ENCODE measurements at places on chromosomes 3 and 15.

DNA sequence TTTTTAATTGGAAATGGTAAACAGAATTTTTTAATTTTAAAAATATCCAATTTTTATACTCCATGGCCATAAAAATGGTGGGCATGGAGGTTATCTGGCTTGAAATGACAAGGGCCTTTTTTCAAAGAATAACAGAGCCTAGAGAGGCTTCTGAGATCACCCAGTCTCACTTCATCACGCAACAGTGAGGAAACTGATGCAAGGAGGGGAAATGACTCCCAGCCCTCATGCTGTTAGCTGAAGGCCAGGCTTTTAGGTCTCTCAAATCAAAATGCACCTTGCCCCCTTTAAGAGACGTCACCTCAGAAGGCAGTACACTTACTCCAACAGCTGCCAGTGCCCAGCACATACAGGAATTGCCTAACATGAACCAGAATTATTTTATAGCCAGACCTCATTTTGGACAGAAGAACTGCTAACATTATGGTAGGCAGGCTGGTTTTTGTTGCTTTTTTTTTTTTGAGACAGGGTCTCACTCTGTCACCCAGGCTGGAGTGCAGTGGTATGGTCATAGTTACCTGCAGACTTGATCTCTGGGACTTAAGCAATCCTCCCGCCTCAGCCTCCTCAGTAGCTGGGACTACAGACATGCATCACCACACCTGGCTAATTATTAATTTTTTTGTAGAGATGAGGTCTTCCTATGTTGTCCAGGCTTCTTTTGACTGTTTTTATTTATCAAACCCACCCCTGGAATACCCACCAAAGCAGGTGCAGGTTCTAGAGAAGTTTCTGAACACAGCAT, 9.1 kb downstream of the RAB43 start:
- DNase-seq = peak; percentile 60

- no peak for DNase-seq
These were observed 176.6 kb upstream of the TRIM42 start for GRCh38 chr3:140501061-140501769.

DNA sequence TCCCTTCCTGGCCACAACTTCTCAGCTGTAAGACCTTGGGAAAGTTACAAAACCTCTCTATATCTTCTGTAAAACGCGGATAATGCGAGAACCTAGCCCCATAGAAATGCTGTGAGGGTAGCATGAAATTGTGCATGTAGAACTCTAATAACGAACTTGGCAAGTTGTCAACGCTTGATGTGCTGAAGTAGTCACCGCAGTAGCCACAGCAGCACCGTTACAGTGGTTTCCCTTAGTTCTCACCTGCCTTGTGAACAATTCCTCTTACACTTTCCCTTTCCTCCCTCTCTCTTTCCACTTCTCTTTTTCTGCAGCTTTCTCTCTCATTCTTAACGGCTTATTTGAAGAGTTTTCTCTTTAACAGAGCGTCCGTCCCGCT, 447 bp upstream of the SHQ1 start:
- peak; percentile 56 for DNase-seq

DNA sequence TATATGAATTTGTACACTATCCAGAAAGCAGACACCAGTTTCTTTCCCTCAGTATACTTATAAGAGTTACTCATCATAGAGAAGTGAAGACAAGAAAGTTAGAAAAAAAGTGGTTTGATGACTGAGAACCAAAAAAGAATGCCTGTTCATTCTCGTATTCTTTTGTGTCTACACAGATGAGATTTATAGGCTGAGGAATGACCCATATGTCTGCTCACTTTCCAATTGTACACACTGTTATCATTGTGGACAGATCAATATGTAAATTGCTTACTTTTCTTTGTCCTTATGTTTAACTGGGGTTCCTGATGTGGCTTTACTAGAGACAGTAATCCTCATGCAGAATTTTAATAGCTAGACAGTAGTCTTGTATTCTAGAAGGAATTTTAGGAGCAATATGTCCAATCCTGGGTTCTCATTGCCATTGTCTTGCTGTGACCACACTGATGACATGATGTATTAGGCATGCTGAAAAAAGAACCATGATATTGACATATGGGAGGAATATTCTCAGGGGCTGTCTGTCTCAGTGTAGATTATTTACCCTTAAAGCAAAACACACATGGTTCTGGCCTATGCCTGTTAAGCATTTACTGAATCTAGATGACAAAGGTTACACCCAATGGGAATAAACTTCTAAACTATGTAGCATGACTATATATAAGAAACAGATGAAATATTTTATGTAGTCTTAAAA, 669.7 kb downstream of the ROBO1 start:
- no peak for DNase-seq

DNA sequence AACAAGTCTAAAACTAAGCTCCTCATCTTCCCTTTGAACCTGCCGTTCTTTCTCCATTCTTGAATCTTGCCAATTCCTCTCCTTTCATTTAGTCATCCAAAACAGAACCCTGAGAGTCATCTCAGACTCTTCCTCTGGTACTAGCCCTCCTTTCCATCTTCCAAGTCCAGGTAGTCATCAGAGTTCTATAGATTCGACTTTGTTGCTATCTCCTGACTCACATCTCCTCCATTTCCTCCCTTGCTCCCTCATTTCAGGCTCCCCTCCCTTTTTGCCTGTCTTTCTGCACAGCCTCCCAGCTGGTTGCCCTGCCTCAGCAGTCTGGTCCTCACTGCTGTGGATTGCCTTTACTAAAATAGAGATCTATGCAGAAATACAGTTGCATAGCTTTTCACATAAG, 4.7 kb downstream of the ATG7 start:
- DNase-seq = no peak

DNA sequence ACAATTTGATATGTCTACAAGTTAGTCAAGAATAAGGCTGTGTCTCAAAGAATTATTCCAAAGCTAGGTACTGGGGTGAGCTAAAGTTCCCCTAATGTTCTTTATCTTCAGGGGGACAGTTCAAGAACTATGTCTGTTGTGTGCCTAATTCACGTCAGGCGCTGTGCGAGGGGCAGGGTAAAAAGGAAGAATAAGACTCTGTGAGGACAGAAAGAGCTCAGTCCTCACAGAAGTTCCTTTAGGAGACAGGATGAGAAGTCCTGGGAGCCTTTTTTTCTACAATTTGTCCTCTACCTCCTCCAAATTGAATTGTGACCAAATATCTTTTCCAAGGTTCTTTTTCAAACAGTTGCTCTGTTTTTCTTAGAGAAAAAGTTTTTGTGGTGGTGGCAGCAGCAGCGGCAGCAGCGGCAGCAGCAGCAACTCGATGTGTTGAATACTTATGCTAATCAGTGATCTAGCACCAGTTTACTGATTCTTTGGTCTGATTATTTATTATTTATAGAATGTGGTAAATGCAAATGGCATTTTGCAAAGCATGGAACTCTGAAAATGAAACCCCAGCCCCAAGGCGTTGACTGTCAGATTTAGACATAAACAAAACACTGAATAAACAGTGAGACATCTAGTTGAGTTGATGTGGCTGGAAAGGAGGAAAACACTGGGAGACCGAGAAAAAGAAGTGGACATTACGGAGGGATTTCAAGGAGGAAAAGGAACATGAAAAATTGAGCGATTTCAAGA, 88.6 kb downstream of the GTPBP8 start:
- DNase-seq = no peak

GRCh38 chr3:185498503-185499396, at the start of gene TMEM41A:
Gene TMEM41A, minus strand, starts transcription at chr3:185499035. Its CDS starts 74 bp downstream, at chr3:185498961.
- DNase-seq = peak; percentile 93
